Left lobe of liver (tissue), 2 donors: ENCODE measurements at places on chromosomes 4 and X. TPM values are rescaled to one million over a fixed set of nuclear protein-coding genes. Genes with fewer than 3 reads are reported as not detected.

The TMPRSS11B gene
- total RNA-seq: not detected

The APELA gene
- total RNA-seq: not detected

The SPATA4 gene
- not detected for total RNA-seq

The GAGE12E gene
- not detected for total RNA-seq

The XPNPEP2 gene
- total RNA-seq: 2.0 TPM

The SYNPO2 gene
- total RNA-seq: 3.6 TPM

The HEPH gene
- 1.5 TPM for total RNA-seq

The ZNF518B gene
- 3.2 TPM for total RNA-seq

The IDUA gene
- total RNA-seq: 12.9 TPM
